IMR-90 (cell line): ENCODE measurements at places on chromosomes 1 and 21. TPM values are rescaled to one million over a fixed set of nuclear protein-coding genes. Genes with fewer than 3 reads are reported as not detected.

DNA sequence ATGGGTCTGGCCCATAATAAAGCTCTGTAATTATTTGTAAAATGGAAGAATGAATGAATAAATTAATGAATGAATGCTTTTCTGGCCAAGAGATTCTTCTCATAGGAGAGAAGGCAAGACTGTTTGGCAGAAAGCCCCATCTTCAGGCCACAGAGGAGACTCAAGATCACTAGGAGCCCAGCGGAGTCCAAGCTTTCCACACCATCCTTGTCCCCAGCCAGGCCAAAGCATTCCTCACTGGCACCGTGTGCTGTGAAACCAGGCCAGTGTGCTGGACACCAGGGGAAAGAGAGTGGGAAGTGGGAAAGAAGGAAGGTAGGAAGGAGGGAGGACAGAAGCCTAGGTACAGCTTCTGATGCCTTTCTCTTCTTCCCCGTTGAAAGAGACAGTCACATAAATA is 86.4 kb downstream of the PLXNA2 start:
- DNase-seq = no peak

DNA sequence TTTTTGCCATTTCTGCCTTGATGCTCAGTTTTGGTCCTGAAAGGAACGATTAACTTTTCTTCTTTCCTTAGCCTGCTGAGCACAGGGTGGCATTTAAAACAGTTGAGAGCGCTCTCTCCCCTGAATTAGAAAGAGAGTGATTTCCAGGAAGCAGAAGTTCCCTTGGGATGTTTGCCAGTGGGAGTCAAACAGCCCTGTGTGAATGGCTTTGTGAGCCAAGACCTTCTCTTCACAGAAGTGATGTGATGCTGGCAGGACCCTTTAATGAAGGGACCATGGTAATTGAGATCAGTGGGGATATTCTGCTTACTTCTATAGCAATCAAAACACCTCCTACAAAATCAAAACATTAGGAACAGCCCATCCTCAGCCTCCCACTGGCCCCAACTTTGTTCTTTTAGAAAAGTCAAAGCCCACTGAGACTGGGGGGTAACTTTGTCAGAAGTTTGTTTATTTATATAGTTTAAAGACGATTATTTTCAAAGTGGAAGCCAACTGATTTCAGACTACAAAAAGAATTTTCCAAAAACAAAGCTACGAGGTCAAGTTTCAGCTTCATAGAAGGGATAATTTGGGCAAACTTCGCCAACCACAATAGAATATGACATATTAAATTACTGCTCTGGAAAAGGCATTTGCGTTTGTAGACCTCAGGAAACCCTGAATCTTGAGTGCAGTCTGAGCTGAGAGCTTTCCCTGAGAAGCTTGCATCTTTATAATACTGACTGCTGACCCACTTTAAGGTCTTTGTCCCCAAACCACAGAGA is 122.7 kb downstream of the GABPA start:
- no peak for DNase-seq

DNA sequence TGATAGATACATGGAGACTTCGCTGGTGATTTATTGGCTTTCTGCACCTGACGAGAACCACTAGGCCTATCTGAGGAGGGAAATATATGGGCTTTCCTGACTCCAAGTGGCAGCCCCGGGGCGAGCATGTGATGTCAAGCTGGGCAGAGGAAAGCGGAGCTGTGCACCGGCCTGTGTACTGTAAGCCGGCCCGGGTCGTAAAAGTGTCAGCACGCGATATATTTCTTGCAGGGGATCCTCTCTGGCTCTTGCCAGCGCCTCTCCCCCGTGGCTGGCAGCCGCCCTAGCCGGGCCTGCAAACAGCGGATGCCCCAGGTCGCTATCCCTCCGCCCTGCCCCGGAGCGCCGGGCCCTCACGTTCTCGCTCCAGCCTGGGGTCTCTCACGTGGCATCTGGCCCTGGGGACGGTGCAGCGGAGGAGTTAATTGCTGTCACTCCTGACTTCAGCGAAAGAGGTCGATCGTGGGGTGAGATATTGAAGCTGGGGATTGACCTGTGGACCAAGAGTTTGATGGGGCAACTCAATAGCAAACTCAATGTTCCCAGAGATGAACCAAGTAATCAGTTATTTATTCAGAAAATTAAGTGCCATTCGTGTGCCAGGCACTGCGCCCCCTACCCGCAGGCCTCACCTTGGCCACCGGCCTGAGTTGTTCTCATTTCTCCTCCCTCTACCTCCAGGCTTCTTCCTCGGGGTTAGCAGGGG is 41.0 kb upstream of the HAO2 start:
- DNase-seq = no peak

GRCh38 chr1:102099916-102100315 is 103.2 kb upstream of the OLFM3 start:
- DNase-seq = no peak

The TEX38 gene
- total RNA-seq = not detected in 2 replicates

The CCDC190 gene
- 0.28 and 0.36 TPM in 2 replicates for total RNA-seq
